ENCODE measurements at places on chromosomes 11 and 22.

DNA sequence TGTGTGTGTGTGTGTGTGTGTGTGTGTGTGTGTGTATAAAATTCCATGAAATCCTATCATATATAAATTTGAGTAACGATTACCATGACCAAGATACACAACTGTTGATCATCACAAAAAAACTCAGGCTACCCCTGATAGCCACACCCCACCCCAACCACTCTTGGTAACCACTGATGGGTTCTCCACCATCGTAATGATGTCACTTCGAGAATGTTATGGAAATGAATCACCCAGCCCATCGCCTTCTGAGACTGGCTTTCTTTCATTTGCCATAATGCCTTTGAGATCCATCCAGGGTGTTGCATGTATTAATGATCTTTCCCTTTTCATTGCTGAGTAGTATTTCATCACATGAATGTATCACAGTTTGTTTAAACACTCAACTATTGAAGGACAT, 496.0 kb downstream of the MIAT start:
- DNase-seq: no peak

- DNase-seq: no peak
Measured at GRCh38 chr11:3933165-3933628, 77.7 kb downstream of the STIM1 start.

DNA sequence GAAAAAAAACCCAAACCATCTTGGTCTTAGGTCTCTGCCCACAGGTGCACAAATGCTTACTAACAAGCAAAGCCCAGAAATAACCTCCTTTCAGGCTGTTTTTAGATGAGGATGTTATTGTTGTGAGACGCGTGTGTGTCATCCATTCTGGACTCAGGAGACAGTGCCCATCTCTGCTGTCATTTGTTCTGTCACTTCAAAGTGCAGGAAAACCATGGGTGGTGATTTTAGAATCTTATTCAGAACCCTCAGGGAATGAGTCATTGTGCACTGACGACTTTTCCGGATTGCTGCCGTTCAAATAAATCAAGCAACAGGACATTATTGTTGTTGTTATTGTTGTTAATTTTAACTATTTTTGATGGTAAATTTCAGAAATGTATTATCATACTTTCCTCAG, 110.3 kb downstream of the LRRC32 start:
- no peak for DNase-seq

DNA sequence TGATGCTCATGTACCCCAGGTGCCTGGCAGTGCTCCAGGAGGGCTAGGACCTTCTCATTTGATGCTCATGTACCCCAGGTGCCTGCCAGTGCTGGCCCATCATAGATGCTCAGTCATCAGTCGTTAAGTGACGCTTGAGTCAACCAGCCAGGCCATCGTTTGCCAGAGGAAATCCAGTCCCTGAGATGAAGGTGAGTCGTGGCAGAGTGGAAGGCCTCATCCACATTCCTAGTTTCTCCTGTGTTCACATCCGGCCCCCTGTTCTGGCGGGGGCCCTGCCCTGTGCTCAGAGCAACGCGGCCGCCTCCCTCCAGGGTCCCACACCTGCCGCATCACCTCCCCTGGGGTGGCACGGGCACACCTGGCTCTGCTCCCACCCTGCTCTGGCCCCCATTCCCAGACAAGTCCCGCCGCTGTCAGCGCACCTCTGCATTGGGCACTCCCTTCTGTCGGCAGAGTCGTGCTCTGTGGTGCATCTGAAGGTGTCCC, 279.9 kb downstream of the BRD1 start:
- DNase-seq: no peak

DNA sequence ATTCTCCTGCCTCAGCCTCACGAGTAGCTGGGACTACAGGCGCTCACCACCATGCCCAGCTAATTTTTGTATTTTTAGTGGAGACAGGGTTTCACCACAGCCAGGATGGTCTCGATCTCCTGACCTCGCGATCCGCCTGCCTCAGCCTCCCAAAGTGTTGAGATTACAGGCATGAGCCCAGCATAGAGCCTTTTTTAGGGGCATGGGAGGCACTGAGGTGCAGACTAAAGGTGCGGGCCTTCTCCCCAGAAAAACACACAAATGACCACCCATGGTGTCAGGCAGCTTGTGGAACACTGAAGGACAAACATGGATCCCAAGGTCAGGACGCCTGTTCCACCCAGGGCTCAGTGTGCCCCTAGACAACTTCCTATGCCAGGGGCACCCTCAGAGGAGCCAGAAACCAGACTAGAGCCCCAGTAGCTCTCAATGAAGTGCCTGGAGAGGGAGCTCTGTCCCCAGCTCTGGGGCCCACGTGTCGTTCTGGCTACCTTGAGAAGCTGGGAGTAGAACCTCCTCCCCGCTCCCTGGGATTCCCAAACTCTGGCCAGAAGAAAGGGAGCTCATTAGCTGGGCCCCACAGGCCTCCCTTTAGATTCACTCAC, 21.2 kb upstream of the CD5 start:
- no peak for DNase-seq

DNA sequence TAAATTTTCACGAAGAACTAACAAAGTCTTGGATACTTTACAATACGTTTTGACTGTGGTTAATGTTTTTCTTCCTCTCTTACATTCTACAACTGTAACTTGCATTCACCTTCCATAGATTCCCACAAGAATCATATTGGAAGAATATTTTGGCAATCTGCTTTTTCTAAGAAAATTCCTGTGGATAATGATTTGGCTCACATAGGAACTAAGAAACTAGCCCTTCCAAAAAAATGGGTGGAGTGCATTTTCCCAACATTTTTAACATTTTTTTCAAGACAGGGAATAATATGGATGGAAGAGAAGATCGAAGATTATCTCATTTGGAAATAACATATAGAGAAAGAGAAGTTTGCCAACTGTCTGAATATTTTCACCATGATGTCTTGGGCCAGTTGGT, 256.9 kb upstream of the POU2AF2 start:
- DNase-seq: no peak

DNA sequence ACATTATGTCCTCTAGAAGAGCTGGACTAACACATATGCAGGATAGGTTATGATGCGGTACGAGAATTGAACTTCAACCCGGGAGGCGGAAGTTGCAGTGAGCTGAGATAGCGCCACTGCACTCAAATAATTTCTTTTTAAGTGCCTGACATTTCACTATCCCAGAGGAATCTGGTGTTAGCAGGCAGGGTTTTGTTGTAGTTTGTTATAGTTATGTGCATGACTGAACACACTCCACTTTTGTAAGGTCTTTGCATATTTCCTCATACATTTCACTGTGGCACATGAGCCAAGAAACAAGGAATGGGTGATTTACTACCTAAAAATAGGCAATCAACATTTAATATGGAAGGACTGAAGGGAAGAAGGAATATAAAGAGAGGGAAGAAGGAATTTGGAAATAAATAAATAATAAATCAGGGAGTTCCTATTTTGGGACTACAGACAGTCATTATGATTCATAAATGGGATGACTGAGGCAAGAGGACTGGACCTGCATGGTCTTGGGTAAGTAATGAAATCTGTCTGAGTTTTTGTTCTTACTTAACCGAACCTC, 8.7 kb upstream of the HIPK3 start:
- DNase-seq: no peak

DNA sequence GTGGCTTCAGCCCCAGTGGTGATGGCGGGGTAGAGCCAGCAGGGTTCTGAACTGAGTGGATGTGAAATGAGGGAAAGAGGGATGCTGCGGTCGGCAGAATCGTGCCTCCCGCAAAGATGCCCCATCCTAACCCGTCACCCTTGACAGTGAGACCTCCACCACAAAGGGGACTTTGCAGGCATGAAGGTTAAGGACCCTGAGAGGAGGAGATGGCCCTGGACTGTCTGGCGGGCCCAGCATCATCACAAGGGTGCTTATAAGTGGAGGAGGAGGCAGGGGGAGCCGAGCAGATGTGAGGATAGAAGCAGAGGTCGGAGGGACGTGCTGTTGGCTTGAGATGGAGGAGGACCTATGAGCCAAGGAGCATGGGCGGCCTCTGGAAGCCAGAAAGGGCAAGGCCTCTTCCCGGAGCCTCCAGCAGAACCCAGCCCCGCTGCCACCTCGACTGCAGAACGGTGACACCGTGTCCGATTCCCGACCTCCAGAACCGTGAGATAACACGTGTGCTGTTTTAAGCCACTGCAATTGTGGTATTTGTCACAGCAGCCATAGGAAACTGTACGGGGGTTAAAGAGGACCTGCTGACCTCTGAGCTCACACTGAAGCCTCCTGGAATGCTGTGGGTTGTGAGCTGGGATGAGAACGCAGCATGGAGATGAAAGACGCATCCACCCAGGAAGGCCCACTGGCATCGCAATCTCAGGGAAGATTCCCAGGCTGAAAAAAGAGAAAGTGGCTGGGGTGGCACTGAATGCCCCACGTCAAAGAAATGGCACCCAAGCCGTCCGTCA, 10.9 kb downstream of the LINC01488 start:
- no peak for DNase-seq

DNA sequence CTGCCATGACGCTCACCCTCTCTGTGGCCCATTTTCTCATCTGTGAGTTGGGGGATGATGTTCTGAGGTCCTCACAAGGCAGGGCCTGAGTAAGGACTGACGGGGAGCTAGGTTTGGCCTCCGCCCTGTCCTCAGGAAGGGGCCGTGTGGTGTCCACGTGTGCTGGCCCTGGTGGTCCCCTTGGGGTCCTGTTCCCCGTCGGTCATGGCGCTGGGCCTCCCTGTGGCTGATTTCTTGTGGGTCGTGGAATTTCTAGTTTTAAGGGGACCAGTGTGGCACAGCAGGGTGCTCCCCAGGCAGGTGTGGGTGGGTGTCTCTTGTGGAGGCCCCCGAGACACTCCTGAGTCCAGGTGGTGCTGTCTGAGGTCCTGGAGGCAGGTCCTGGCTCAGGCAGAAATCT, 5.9 kb downstream of the LINC01488 start:
- no peak for DNase-seq

- no peak for DNase-seq
Measured at GRCh38 chr22:44475706-44476105, 22.3 kb downstream of the RTL6 start.

GRCh38 chr11:18046116-18046777, at the start of gene TPH1:
Gene TPH1, minus strand, starts transcription at chr11:18046269. Its CDS starts 5,507 bp downstream, at chr11:18040762.
- DNase-seq: no peak

DNA sequence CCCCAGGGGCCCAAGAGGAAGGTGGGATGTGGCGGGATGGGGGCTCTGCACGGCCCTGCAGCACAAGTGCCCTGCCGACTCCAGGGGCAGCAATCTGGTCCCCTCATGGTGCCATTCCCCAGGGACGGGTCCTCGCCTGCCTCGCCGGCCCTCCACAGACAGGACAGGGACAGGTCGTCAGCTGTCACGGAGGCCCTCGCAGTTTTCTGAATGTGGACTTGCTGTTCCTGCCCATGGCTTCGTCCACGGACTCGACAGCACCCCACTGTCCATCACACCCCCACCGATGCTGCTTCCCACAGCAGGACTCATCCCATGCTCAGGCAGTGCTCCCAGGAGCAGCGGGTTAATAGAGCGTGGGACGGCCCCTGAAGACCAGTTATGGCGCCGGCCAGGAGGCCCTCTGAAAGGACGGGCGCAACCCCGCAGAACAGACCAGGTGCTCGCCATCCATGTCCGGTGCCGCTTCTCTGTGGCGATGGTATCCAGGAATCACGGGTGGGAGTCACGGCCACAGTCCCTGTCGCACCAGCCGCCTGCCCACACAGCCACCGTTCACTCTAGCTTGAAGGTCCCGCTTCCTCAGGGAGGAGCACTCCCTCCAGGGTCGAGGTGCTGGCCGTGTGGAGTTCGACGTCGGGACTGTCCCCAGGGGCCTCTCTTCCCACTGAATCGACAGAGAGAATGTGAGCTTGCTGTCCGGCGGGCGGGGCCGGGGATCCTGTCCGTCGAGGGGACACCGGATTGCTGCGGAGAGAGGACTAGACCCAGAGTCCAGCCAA, 18.5 kb upstream of the MUC2 start:
- no peak for DNase-seq

GRCh38 chr11:103940551-103940950, 95.9 kb upstream of the DDI1 start:
- no peak for DNase-seq

GRCh38 chr11:9771071-9771511, 107.2 kb downstream of the SWAP70 start:
- no peak for DNase-seq

DNA sequence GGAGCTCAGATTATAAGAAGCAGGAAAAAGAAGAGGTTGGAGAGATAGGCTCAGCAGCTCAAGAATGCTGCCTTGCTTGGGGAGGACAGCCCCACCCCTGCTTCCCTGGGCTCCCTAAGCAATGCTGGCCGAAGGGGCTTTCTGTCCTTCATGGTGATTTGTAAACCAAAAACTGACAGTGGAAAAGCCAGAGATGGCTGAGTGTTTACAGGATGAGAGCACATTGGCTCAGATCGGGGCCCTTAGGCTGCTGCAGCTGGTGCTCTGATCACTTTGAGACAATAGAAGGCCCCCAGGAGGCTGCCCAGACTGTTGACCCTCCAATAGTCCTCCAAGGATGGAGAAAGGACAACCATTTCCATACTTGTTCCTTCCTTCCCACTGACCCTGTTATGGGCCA, 28.8 kb upstream of the AMOTL1 start:
- no peak for DNase-seq

GRCh38 chr11:68440224-68440623, 20.3 kb upstream of the PPP6R3 start:
- no peak for DNase-seq

GRCh38 chr11:60919956-60920355, 4.3 kb upstream of the TMEM132A start:
- no peak for DNase-seq

GRCh38 chr11:88051396-88051795, 123.8 kb downstream of the RAB38 start:
- DNase-seq: no peak

DNA sequence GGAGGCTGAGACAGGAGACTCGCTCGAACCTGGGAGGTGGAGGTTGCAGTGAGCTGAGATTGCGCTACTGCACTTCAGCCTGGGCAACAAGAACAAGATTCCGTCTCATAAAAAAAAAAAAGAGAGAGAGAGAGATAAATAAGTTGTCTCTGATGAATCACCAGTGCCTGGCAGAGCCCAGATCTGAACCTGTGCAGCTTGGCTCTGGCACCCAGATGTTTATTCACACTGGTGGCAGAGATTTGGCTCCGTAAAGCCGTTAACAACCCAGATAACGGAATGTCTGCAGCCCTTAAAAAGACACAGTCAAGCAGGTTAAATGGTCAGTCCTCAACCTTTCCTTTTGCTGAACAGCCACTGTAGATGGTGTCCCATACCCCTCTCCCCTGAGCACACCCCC, 33.5 kb upstream of the RTL6 start:
- DNase-seq: no peak

GRCh38 chr11:45525393-45525792, 140.0 kb downstream of the CHST1 start:
- DNase-seq: no peak
